ENCODE measurements at places on chromosomes 11 and 22.

- no peak for DNase-seq
These were observed 8.5 kb downstream of the AMOTL1 start for GRCh38 chr11:94776351-94777321.

GRCh38 chr22:32261306-32261705 is 6.2 kb upstream of the SLC5A4 start:
- no peak for DNase-seq

- DNase-seq: no peak
These were observed 157.5 kb downstream of the ST3GAL4 start for GRCh38 chr11:126512741-126513715.

- no peak for DNase-seq
These were observed 11.8 kb downstream of the USP35 start for GRCh38 chr11:78200553-78200952.

DNA sequence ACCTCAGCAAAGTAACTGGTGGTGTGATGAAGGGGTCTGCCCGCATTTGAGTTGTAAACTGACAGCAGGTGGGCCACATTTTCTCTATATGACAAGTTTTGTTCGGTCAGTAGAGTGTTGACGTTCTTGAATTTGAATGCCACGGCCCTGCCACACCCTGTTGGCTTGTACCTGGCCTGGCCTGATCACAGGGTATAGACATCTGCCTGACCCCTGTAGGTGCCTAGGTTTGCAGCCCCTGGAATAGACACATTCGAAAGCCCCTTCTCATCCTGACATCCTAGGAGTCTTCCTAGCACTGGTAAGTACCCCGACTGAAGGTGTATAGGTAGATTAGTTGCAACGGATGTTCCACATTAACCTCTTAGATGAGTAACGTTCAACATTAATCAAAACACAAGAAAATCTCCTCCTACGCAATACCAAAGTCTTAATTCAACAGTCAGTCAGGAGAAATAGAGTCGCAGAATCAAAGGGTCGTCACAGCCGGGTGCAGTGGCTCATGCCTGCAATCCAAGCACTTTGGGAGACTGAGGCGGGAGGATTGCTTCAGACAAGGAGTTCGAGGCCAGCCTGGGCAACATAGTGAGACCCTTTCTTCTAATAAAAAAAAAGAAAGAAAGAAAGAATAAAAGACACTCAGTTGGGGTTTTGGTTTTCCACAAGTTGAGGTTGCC is 43.6 kb upstream of the CD5 start:
- DNase-seq: no peak

DNA sequence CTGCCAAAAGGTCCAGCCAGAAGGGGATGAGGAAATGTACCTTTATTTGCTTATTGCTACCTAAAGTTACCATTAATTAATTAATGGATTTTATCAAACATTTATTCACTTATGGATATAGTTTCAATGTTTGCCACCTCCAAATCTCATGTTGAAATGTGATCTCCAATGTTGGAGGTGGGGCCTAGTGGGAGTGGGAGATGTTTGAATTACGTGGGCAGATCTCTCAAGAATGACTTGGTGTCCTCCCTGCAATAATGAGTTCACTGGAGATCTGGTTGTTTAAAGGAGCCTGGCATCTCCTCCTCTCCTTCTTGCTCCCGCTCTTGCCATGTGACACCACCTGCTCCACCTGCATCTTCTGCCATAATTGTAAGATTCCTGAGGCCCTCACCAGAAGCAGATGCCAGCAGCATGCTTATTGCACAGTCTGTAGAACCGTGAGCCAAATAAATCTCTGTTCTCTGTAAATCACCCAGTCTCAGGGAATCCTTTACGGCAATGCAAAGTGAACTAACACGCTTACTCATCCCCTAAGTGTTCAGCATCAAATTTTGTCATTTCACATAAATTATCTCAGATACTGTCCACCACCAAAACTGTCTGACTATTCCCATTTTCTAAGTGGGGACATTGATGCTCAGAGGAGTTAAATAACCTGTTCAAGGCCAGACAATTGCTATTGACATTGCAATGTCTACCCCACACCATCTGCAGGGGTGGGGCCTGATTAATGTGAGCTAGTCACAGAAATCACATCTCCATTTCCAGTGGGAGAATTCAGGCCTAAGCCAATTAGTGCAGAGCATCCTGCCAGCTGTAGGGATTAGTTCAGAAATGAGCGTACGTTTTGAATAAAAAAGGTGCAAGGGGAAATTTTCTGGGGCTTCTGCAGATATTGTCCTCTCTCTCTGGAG is 51.6 kb upstream of the SYN3 start:
- no peak for DNase-seq

- no peak for DNase-seq
These were observed 3.1 kb downstream of the APOL4 start for GRCh38 chr22:36198536-36198935.

- DNase-seq: no peak
These were observed 195.4 kb upstream of the ARHGAP20 start for GRCh38 chr11:110907629-110908028.

DNA sequence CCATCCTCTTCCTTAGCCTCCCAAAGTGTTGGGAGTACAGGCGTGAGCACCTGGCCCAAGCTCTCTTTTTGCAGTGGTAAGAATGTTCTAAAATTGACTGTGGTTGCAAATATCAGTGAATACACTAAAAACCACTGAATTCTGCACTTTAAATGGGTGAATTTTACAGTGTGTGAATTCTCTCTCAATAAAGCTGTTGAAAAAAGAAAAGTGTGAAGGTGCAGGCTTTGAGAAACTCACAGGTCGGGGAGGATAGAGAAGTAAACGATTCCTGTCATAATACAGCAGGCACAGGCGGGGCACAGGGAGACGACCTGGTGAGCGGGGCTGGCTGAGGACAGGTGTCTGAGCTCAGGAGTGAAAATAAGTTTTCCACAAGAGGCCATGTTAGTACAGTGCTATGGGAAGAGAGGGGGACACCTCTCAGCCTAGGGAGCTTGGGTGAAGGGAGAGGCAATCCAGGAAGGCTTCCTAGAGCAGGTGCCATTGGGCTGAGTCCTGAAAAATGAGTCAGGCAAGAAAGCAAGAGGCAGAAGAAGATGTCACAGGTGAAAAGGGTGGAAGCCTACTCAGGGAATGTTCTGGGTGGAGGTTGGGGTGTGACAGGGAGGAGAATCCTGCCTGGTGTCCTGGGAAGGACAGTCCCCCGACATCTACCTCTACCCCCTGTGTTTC is 26.1 kb downstream of the LIF start:
- no peak for DNase-seq

DNA sequence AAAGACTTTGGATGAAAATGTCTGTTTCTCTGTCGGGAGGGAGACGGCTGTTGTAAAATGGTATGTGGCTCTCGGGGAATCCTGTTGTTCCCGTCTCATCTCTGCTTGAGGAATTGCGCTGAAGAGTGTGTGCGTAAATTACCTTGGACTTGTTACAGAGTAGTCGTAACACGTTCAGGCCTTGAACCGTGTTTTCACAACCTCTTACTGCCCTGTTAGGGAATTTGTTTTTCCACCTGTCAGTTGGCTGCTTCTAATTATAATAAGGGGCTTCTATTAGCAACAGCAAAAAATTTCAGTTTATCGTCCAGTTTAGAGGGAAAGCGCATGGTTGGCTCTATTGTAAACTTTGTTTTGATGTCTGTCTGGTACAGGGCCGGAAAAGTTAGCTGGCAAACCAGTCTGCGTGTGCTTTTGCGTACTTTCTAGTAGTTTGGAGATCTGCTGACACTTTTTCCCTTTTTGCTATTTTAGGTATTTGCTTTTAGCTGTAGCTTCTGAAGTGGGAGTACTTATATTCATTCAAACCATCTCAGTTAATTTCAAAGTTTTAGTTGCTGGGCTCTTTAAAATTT is 1.5 kb downstream of the HIPK3 start:
- DNase-seq: no peak

GRCh38 chr22:43431808-43432554 is 20.2 kb downstream of the MPPED1 start:
- no peak for DNase-seq

DNA sequence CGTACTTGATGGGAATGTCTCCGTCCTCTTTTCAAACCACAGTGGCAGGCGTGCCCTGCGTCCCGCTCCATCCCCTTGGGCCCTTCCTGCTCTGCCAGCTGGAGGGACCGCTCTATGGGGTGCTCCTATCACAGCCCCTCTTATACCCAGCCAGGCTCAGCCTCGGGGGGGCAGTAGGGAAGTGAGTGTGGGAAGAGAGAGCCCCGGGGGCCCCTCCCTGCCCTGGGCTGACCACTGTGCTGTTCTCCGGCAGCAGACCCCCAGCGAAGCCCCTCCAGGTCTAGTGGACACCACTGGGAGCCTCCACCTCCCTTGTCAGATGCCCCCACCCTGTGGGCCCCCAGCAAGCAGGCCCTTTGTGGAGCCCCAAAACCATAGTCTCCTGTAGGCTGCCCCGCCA is 572.5 kb downstream of the BRD1 start:
- DNase-seq: no peak

DNA sequence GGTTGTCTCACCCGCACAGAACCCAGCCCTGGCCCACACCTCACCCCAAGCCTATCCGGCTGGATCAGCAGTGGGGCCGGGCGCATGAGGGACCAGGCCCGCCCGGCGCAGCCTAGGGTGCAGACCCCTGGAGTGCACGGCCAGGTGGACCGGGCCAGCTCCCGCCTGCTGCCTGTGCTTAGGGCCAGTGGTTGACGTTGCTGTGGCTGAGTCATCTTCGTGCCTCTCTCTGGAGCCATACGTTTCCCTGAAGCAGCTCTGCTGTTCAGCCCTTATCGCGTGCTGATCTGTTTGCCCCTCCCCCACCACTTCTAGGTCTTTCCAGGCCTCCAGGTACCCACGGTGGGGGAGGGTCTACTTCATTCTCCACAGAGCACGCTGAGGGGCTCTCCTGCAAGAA is 39.5 kb downstream of the CDKN1C start:
- DNase-seq: no peak

- peak; percentile 44 for DNase-seq
These were observed 14.6 kb upstream of the CTSD start for GRCh38 chr11:1778141-1778911.

DNA sequence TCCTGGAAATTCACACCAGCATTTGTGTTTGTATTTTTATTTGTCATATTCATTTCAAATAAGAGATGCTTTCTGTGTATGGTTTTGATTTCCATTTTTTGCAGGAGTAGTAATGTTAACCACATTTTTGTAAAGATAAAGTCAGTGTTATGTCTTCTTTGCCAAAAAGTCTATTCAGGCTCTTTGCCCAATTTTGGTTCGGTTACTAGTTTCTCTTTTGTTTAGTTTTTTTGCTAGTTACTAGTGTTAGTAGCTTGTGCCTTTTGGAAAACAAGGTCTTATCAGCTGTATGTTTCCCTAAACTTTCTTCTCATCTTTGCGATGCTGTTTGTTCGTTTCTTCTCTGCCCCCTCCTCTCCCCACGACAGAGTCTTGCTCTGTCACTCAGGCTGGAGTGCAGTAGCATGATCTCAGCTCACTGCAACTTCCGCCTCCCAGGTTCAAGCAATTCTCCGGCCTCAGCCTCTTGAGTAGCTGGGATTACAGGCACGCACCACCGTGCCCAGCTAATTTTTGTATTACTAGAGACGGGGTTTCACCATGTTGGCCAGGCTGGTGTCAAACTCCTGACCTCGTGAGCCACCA is 112.3 kb upstream of the GRK3 start:
- no peak for DNase-seq

DNA sequence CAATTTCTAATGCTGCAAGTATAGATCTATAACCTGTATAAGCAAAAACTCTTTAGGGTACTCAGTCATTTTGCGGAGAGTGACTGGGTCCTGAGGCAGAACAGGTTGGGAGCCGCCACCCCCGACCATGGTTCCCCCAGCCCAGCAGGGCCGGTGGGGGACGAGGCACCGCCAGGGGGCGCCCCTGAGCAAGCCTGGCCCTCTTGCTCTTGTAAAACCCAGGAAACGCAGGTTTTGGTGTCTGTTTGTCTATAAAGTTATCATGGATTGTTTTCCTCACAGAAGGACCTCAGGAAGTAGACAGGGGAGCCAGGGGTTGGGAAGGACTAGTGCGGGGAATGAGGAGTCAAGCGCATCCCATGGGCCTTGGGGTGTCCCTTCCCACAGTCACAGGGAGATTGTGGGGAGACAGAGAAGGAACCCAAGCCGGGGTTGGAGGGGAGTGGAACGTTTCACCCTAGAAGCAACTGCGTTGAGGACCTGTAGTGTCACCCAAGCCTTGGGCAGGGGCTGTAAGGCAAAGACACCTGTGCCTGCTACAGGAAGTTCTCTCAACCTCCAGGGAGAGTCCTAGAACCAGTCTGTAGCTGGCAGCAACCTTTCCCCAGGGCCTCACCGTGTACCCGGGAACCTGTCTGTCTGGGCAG is 26.4 kb downstream of the KCTD17 start:
- peak; percentile 86 for DNase-seq

DNA sequence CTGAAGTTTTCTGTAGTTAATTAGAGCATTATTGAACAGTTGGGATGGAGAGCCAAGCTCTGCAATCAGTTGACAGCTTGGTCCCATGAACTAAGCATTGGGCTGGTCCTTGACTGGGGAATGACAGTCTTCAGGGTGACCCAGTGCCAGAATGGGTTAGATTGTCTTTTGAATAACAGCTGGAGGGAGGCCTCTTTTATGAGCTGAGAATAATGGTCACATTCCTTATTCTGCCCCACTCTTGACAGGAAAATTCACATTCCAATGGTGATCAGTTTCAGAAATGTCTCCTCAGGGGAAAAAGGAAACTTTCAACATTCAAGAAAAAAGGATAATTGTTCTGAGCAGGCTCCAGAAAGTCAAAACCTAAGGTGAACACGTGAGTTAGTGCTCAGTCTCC is 113.9 kb downstream of the KIRREL3 start:
- no peak for DNase-seq

- no peak for DNase-seq
These were observed 1.9 kb downstream of the GDPD4 start for GRCh38 chr11:77299528-77299993.

DNA sequence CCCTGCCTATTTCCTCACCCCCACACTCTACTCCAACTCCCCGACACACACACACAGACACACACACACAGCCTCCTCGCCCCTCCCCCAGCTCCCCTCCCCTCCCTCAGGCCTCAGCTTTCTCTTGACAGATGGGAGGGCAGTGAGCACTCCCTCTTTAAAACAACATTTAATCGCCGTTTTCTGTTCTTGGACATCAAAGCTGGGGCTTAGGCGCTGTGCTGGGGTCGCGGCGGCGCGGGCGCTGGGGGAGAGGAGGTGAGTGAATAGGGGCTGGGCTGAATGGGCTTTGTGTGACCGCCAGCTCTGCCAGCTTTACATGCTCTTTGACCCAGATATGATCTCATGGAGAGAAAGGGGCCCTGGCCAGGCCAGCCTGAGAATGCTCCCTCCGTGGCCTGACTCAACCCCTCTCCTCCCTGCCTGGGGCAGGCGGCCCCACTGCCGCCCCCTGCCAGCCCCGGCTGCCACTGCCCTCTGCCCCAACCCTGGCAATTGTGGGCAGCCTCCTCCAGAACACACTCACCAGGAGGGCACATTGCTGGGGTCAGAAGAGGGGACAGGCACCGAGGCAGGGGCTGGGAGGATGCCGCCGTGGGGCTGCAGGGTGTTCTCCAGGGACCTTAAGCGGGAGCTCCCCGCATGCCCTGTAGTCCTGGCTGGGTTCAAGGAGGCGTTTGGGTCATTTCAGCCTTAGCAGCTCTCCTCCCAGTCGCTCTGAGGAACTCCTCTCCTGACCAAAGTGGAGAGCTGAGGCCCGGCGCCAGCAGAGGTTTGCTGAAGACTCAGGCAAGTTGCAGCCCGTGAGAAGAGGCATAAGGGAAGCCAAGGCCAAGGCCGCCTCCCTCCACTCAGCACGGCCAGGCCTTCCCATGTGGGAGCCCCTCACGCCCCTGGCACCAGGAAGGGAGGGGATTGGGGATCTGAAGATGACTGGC is 38.3 kb upstream of the NNMT start:
- DNase-seq: peak; percentile 90

- DNase-seq: peak; percentile 52
These were observed 16.1 kb downstream of the COMMD9 start for GRCh38 chr11:36273110-36273509.

- no peak for DNase-seq
These were observed 6.9 kb downstream of the OR10V1 start for GRCh38 chr11:59706518-59707285.
